ENCODE measurements at places on chromosomes 5 and 9. TPM values are rescaled to one million over a fixed set of nuclear protein-coding genes. Genes with fewer than 3 reads are reported as not detected.

The SEMA6A gene
- total RNA-seq = 15.5 TPM

The GRXCR2 gene
- not detected for total RNA-seq

The PDLIM4 gene
- 2.0 TPM for total RNA-seq

The BTNL3 gene
- not detected for total RNA-seq

The GPR150 gene
- total RNA-seq = not detected

The PCDHGC4 gene
- 65.2 TPM for total RNA-seq

The IFNK gene
- total RNA-seq = not detected

The TAL2 gene
- 13.5 TPM for total RNA-seq

The PDCD1LG2 gene
- 0.41 TPM for total RNA-seq

The OGN gene
- 17.5 TPM for total RNA-seq

The ZNF366 gene
- total RNA-seq = 0.82 TPM

The HDHD3 gene
- 9.0 TPM for total RNA-seq

The SPATA31E1 gene
- not detected for total RNA-seq

The KIF12 gene
- total RNA-seq = 0.82 TPM

The TIMD4 gene
- under 0.01 TPM for total RNA-seq

The CACNA1B gene
- total RNA-seq = 31.4 TPM

The ASPN gene
- 5.3 TPM for total RNA-seq

The MACROH2A1 gene
- total RNA-seq = 134 TPM

The SNAPC4 gene
- 5.7 TPM for total RNA-seq

The KCNN2 gene
- 29.8 TPM for total RNA-seq

The DENND1A gene
- total RNA-seq = 17.9 TPM

The FGFR4 gene
- total RNA-seq = 1.2 TPM

The ORM2 gene
- not detected for total RNA-seq

The CFAP77 gene
- not detected for total RNA-seq

The ECM2 gene
- total RNA-seq = 3.3 TPM

The GBA2 gene
- total RNA-seq = 48.9 TPM

The LHFPL2 gene
- total RNA-seq = 23.2 TPM

The ADGRV1 gene
- 98.6 TPM for total RNA-seq

The HMMR gene
- total RNA-seq = 2.9 TPM

The GIN1 gene
- total RNA-seq = 16.3 TPM

The TMC1 gene
- 0.82 TPM for total RNA-seq

The RANBP17 gene
- total RNA-seq = 190 TPM

The PDE6A gene
- not detected for total RNA-seq

The CDC20B gene
- not detected for total RNA-seq

The NPDC1 gene
- 16.3 TPM for total RNA-seq

The HBEGF gene
- 12.6 TPM for total RNA-seq
